Naive thymus-derived CD4-positive, alpha-beta T cell (primary cell): ENCODE measurements at places on chromosomes 16 and 17.

DNA sequence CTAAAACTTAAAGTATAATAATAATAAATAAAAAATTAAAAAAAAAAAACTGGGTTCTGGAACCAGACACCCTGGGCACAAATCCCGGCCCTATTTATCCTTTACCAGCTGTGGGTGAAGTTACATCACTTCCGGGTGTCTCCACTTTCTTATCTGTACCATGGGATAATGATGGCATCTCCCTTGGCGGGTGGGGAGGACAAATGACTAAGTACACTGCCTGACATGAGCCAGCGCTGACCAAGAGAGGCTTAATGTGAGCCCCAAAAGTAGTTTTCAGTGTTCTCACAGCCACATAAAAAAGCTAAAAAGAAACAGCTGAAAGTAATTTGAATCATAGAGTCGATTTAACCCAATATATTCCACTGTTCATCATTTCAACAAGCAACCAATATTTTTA lies 424.9 kb downstream of the SOX9 start:
- DNase-seq: no peak

GRCh38 chr16:82628088-82628423 lies 1.3 kb downstream of the CDH13 start:
- no peak for DNase-seq

GRCh38 chr16:70254965-70255286 lies 3.2 kb upstream of the EXOSC6 start:
- no peak for DNase-seq

DNA sequence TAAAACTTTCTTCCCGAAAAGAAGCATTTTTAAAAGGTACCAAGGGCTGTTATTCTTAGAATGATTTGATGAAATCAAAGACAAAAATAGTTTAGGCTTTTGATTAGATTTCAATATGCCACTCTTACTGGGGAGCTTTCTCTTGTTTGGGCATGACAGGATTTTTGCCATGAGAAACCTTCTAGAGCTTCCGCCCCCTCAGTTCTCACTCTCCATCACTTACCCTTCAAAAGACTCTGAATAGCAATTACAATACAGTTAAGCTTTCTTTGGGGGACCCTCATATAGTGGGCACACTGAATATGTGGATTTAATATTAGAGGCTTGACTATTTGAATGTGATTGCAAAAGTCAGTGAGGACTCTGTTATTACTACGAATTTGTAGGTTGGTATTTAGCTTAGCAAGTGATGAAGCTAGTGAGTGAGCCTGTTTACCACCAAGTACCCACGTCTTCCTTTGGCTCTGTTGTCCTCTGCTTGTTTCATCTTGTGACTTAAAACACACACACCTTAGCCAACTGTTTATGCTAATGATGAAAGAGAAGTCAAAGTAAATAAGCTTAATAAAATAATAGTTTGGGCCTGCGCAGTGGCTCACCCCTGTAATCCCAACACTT lies 158.7 kb upstream of the TBX2 start:
- no peak for DNase-seq

DNA sequence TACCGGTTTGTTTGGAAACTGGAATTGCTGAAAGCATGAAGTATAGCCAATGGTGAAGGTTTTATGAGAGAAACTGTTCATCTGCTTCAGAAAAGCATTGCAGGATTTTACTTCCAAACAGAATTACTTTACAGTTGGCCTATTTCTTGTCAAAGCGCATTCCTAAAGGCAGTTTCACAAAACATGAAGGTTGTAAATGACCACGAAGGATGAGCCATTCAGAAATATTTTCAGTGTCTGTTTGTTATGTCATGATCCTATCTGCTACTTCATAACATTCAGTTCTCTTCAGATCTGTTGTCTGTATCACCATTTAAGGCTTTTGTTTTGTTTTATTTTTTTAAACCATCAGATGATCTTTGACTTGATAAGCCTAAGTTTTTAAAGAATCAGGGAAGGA lies 45.7 kb downstream of the AATF start:
- DNase-seq: no peak

- DNase-seq: peak; percentile 15
Observed at GRCh38 chr17:68353111-68353521, 61.8 kb downstream of the ARSG start.

GRCh38 chr17:41734139-41734948 lies at the start of gene HAP1:
HAP1 (minus strand) TSS chr17:41734643; CDS start chr17:41734634, 9 bp downstream.
- DNase-seq: no peak

DNA sequence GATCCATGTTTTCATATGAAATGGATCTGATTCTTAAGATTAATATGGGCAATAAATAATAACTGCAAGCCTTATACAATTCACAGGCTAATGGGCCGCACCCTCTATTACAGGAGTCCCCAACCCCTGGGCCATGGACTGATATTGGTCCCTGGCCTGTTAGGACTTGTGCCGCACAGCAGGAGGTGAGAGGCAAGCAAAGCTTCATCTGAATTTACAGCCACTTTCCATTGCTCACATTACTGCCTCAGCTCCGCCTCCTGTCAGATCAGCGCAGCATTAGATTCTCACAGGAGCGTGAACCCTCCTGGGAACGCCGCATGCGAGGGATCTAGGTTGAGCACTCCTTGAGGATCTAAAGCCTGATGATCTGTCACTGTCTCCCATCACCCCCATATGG lies 26.8 kb downstream of the METTL16 start:
- DNase-seq: no peak

- no peak for DNase-seq
Observed at GRCh38 chr17:76395980-76396379, 11.6 kb downstream of the SPHK1 start.

- DNase-seq: no peak
Observed at GRCh38 chr17:49465331-49465903, 29.7 kb upstream of the NGFR start.
